ENCODE measurements at places on chromosomes 6 and 20.

DNA sequence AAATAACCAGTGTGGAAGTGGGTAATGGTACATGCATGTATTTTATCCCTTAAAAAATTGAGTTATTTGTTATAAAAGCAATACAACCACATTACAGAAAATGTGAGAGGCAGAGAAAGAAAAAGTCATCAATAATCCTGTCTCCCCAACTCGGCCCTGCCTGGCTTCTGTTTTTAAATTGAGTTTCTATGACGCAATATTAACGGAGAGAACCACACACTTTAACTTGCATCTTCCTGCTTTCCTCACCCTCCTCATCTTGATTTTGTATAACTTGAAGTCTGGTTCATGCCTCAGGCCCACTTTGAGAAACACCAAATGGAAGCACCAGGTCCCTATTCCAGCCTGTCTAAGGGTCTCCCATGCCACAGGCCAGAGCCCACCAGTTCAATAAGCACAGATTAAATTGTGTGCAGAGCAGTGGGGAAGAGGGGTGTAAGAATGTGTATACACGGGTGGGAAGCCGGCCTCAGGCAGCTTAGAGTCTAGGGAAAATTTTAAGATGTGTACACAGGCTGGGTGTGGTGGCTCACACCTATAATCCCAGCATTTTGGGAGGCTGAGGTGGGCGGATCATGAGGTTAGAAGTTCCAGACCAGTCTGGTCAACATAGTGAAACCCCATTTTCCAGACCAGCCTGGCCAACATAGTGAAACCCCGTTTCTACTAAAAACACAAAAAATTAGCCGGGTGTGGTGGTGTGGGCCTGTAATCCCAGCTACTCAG is 15.9 kb downstream of the KCNK5 start:
- no peak for DNase-seq

DNA sequence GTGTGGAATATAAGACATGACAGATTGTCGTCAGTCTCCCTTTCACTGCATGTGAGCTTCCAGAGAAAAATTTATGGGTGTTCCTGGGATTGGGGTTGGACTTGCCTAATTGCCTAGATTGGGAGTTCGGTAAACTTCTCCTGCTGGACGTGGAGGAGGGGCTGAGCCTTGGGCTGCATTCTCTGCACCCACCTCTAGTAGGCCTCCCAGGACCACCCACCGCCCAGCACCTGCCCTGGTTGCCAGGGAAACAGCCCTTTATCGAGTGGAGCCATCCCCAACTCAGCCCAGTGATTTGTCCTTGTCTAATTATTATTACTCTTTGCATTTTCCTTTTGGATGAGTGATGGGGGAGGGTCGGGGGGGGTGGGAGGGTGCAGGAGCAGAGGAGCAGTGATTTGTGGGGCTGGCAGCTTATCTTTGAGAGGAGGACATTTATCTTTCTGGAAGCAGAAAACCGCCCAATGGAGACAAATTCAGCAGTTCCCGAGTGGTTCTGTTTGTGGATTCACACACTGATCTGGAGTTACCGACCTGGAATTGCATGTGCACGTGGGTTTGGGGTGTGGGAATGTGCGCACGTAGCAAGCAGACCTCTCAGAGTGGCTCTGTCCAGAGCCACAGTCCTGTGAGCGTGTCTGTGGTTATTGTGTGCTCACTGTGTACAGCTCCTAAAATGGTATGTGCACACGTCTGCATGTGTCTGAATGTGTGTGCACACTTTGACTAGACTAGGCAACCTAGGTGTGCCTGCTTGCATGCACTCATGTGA is 104.5 kb downstream of the DHX35 start:
- DNase-seq = no peak

DNA sequence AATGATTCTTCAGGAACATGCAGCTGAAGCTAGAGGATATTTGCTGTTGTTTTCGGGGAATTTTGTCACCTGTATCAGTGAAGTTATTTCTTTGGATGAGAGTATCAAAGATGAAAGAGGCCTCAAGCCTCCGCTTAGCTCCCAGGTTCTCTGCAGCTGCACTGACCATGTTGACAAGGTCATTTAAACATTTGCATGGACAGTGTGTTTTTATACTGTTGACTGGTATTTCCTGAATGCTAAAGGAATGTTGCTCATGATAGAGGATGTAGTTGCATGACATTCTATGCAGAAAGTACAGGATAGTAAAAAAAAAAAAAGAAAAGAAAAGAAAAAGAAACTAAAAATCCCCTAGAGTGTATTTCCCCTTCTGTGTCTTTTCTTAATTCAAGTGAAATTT is 165.6 kb upstream of the LAMP5 start:
- peak; percentile 28 for DNase-seq

- DNase-seq = no peak
Observed at GRCh38 chr6:71412559-71413140, 124.0 kb downstream of the OGFRL1 start.

Data from EL (cell line).